ENCODE measurements at places on chromosomes 11 and 22. TPM values are rescaled to one million over a fixed set of nuclear protein-coding genes. Genes with fewer than 3 reads are reported as not detected.

Gene OR52E2
- not detected for total RNA-seq

Gene MRPL48
- total RNA-seq: 20.3 TPM

Gene DEUP1
- not detected for total RNA-seq

Gene MS4A3
- total RNA-seq: not detected

Gene PATL1
- 5.2 TPM for total RNA-seq

Gene KRTAP5-9
- not detected for total RNA-seq

Gene BEST1
- 0.96 TPM for total RNA-seq

Gene CCDC83
- not detected for total RNA-seq

Gene FZD4
- total RNA-seq: 52.0 TPM

Gene OR4C12
- not detected for total RNA-seq

Gene PATE4
- total RNA-seq: not detected

Gene FAM83F
- total RNA-seq: under 0.01 TPM

Gene TMA7B
- total RNA-seq: not detected

Gene APOBEC3H
- 1.1 TPM for total RNA-seq

Gene INPP5J
- under 0.01 TPM for total RNA-seq

Gene PLA2G6
- 5.8 TPM for total RNA-seq

Gene OR8D1
- total RNA-seq: under 0.01 TPM

Gene MRGPRE
- total RNA-seq: not detected

Gene MS4A12
- not detected for total RNA-seq

Gene CD82
- 29.3 TPM for total RNA-seq

Gene LDHAL6A
- total RNA-seq: not detected

Gene SHISAL1
- total RNA-seq: 2.0 TPM

Gene CECR2
- 1.1 TPM for total RNA-seq

Gene HEPN1
- total RNA-seq: not detected

Gene TSSK2
- not detected for total RNA-seq

Gene GSTT2B
- 4.2 TPM for total RNA-seq

Gene RHOD
- total RNA-seq: 6.2 TPM

Gene CRYAB
- total RNA-seq: 41.2 TPM

Gene KRTAP5-10
- total RNA-seq: not detected

Gene PNPLA5
- total RNA-seq: not detected

Gene CCDC157
- total RNA-seq: 1.7 TPM

Gene MS4A14
- not detected for total RNA-seq

Gene OLFML1
- total RNA-seq: 10.7 TPM

Gene TRIM49
- not detected for total RNA-seq

Gene RAB38
- 0.28 TPM for total RNA-seq

Gene RRP8
- 8.7 TPM for total RNA-seq

Gene OR52E8
- total RNA-seq: not detected

Gene F2
- 0.28 TPM for total RNA-seq

Gene DTX4
- total RNA-seq: 0.85 TPM

Gene OR5A1
- total RNA-seq: not detected

Gene BRSK2
- 0.58 TPM for total RNA-seq

Gene HEPHL1
- total RNA-seq: not detected

Gene SLC22A12
- not detected for total RNA-seq

Gene FJX1
- 156 TPM for total RNA-seq

Gene PATE2
- total RNA-seq: 0.38 TPM

Gene PITPNB
- total RNA-seq: 20.3 TPM

Gene VSIG10L2
- not detected for total RNA-seq

Gene RASSF7
- 5.9 TPM for total RNA-seq

Gene DSCAML1
- total RNA-seq: under 0.01 TPM

Gene SLC22A9
- not detected for total RNA-seq

Gene GAB4
- total RNA-seq: not detected

Gene OOSP2
- not detected for total RNA-seq

Gene KRTAP5-2
- total RNA-seq: not detected

Gene TMEM151A
- under 0.01 TPM for total RNA-seq

Gene KLHDC7B
- total RNA-seq: under 0.01 TPM

Gene MPEG1
- total RNA-seq: not detected

Gene TMPRSS6
- total RNA-seq: not detected

Gene RGL4
- not detected for total RNA-seq

Gene FBXO3
- 49.0 TPM for total RNA-seq

Measured in regular cardiac myocyte (primary cell).